ENCODE measurements at places on chromosomes 11 and 22. TPM values are rescaled to one million over a fixed set of nuclear protein-coding genes. Genes with fewer than 3 reads are reported as not detected.

OR4D9 gene
- not detected for total RNA-seq

CYTH4 gene
- 16.6 TPM for total RNA-seq

GRM5 gene
- total RNA-seq: not detected

RIC3 gene
- total RNA-seq: 11.7 TPM

PLA2G3 gene
- total RNA-seq: not detected
